ENCODE measurements at places on chromosomes 4 and X.

DNA sequence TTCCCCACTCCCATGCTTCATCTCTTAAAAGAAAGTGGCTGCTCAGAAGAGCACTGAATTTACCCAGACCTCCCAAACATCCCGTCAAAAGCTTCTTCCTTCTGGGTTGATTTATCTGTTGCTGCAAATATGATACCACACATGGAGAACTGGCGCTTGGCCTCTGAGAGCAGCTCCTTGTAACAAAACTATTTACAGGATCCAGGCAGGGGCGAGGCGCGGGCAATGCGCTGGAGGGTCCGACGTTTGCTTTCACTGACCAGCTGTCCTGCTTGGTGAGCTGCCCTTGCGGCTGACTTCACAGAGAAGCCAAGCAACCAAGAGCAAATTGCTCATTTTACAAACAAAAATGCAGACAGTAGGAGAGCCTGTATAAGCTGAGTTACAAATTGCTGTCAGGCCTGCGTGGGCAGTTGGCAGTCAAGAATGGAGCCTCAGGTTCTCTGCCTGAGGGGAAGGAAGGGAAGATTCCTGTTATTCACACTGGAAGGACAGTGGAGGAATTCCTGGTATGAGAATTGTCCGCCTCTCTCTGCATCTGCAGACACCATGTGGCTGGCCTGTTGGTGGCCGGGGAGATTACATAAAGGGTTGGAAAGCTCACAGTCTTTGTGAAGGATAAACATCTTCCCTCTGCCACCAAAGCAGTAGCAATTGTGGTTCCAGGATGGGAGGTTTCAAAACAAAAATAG is 192.2 kb upstream of the LEF1 start:
- DNase-seq = no peak

GRCh38 chr4:102620697-102621497 is 119.7 kb downstream of the NFKB1 start:
- no peak for DNase-seq

- DNase-seq = no peak
Observed at GRCh38 chrX:11784543-11784942, 26.5 kb downstream of the MSL3 start.

DNA sequence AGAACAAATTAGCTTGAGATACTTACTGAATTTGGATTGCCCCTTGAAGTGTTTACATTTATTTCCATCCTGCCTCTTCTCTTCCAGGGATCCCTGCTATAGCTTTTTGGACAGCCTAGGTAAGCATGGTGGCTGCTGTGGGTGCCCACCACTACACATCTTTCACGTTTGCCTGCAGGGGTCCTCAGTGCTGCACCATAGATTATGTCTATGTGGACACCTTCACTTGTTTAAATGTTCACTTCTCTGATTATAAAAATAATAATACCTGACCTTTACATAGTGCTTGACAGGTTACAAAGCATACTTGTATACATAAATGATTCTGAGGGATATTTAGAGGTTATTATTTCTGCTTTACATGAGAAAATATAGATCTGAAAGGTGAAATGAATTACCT is 67.9 kb upstream of the SLC4A4 start:
- no peak for DNase-seq

- DNase-seq = no peak
Observed at GRCh38 chr4:25925486-25926201, 11.6 kb downstream of the SMIM20 start.

DNA sequence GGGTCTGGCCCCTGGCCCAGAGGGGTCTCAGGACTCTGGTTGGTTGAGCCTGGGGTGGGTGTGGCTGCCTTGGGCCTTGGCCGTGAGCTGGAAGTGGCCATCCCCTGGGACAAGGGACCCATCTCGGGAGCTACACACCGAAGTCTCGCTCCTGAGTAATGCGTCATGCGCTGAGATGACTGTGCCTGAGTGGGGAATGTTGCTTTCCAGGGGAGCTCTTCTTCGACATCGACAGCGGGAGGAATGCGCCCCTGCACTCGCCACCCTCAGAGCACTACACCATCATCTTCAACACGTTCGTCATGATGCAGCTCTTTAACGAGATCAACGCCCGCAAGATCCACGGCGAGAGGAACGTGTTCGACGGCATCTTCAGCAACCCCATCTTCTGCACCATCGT is 38.5 kb downstream of the CCNQ start:
- no peak for DNase-seq

- no peak for DNase-seq
Observed at GRCh38 chr4:73470728-73471127, 10.8 kb upstream of the AFM start.

- no peak for DNase-seq
Observed at GRCh38 chr4:114691865-114692264, 93.3 kb downstream of the UGT8 start.

- DNase-seq = no peak
Observed at GRCh38 chrX:9566150-9566621, 101.3 kb downstream of the TBL1X start.

GRCh38 chrX:30590368-30590767 is 12.8 kb upstream of the TASL start:
- no peak for DNase-seq

- no peak for DNase-seq
Observed at GRCh38 chr4:138910195-138910913, 105.2 kb upstream of the NOCT start.

DNA sequence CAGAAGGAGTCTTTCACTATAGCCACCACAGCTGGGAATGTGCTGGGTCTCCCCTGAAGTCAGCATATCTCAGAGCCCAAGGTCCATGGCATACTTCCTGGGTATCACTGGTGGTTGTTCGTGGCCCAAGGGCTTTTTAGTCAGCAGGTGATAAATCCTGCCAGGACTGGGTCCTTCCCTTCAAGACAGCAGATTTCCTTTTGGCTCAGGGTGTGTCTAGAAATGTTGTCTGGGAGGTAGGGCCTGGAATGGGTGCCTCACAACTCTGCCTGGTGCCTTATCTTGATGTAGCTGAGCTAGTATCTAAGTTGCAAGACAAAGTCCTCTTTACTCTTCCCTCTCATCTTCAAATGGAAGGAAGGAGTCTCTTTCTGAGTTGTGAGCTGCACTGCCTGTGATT is 102.4 kb upstream of the TMLHE start:
- no peak for DNase-seq

GRCh38 chr4:158161551-158162354 is 11.1 kb downstream of the GASK1B start:
- DNase-seq = no peak

- no peak for DNase-seq
Observed at GRCh38 chrX:2408856-2409255, 91.9 kb downstream of the DHRSX start.

GRCh38 chr4:186659935-186660334 is 63.7 kb downstream of the FAT1 start:
- DNase-seq = no peak

- DNase-seq = no peak
Observed at GRCh38 chr4:2365913-2366210, 52.6 kb downstream of the ZFYVE28 start.

- DNase-seq = no peak
Observed at GRCh38 chr4:56310401-56311125, 76.7 kb downstream of the AASDH start.

GRCh38 chr4:116361790-116362189 is 723.6 kb downstream of the TRAM1L1 start:
- DNase-seq = no peak

Data from NK-92 treated with Interleukin-12 subunit alpha and Interleukin-12 subunit beta, amount 100 ng/mL, for 24 hours (cell line).